ENCODE measurements at places on chromosomes 6 and 20.

GRCh38 chr20:19078448-19079373 lies 133.7 kb upstream of the SLC24A3 start:
- no peak for DNase-seq

- no peak for DNase-seq
Measured at GRCh38 chr6:39004801-39005200, 43.8 kb upstream of the GLP1R start.

DNA sequence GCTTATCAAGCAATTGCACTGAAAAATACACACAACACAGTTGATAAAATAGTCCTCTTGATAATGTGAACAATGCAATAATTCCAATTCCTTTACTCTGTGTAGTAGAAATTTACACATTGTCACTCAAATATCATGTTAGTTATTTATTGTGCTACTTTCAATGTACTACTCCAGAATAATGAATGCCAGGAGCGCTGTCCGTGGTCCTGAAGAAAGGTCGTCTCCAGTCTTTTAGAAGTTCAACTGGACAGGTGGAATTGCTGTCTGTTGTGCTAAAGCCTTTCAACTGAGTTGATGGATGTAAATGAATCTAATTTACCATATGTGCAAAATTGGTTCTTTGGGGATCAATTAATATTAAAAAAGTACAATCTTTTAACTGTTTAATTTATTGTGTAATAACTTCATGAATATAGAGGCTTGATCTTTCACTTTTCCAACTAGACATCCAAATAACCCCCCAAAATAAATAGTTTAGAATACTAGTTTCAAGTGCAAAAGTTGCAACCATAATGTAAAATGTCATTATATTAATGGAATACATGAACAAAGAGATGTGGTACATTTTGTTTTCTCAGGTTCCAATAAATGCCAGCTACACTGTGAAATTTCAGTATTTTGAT lies 3.2 kb downstream of the GRIK2 start:
- peak; percentile 35 for DNase-seq

DNA sequence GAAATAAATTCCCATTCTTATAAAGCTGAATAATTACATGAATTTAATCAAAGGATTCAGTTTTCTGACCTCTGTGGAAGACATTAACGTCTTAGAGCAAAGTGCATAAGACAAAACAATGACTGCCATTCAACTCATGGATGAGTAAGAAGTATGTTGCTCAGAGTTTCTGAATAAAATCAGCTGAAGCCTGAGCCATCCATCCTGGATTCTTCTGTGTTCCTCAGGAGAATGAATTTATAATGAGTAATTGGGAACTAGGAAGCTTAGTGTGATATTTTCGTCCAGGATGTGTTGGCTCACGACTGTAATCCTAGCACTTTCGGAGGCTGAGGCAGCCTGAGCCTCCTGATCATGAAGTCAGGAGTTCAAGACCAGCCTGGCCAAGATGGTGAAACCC lies 62.8 kb downstream of the PERP start:
- no peak for DNase-seq

- no peak for DNase-seq
Measured at GRCh38 chr6:118319416-118319815, 228.7 kb upstream of the PLN start.

GRCh38 chr6:16450821-16451220 lies 212.4 kb downstream of the GMPR start:
- DNase-seq = no peak

DNA sequence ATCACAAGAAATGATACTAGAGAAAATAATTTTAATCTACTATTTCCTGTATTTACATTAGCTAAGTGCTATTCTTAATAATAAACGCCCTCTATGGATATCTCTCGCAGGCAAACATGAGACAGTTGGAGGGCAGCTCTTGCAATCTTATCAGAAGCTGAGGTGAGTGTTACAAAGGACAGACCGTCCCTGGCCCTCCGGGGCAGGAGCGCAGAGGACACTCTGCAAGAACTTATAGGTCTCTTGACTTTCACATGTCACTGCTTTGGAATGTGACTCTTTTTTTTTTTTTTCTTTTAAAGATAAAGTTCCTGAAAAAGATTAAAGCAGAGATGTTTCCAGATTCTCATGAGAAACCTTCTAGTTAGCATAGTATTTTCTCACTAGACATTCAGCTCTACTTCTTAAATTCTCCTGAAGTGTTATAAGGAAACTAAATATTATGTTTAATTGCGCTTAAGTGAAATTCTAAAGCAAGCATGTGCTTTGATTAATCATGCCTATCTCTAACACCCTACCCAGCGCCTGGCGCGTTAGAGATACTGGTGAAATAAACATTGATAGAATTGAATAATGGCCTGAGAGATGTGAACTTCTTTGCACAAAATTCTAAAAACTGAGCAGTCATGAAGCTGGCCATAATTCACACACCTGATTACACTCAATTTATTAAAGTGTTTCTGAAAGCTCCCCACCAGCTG lies 57.4 kb downstream of the SYTL3 start:
- peak; percentile 32 for DNase-seq

DNA sequence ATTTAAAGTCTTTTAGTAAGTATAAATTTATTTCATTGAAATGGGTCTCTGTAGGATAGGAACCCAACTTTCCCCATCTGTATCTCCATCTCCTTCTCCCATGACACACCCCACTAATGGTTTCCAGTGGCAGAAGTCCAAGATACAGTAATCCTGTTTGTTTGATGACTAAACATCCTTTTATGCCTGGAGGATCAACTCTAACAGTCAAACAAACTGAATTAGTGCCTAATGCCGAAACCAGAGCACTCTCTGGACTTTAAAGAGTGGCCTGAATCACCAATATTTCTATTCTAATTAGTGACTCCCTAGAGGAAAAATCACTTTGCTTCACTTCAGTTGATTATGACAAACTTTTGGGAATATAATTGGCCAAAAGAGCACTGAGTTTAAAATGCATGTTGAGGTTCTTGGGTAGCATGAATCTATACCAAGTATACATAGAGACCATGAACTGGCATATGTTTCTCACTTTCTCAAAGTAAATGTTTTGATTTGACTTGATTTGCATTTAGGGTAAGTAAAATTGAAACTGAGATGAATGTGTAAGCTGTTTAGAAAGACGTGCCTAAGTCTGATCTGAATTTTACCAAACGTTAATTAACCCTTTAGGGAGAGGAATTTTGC lies 776.4 kb upstream of the NRSN1 start:
- peak; percentile 76 for DNase-seq

GRCh38 chr20:24490598-24490997 lies 21.2 kb downstream of the SYNDIG1 start:
- DNase-seq = no peak
